Amniotic epithelial cell (primary cell): ENCODE measurements at places on chromosomes 7 and 10.

DNA sequence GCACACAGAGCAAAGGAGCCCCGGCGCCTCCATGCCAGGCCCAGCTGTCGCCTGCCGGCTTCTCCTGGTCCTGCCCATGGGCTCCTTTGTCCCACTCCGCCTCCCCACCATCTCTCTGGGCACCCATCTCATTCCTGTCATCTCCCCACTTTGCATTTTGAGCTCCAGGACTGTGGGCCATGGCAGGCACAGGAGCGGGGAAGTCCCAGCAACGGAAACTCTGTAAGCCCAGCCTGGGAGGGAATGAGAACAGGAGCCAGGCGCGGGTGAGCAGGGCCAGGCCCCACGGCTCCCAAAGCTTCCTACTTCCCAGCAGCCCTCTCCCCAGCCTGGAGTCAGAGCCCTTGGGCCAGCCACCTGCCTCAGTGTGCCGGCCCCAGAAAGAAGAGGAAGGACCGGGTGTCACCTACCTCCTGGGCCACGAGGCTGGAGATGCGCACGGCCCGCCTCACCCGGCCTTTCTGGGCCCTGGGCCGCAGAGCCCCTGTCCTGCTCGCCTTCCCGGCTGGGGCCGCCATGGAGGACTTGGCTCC lies 23.1 kb downstream of the KCNH2 start:
- DNase-seq: no peak

DNA sequence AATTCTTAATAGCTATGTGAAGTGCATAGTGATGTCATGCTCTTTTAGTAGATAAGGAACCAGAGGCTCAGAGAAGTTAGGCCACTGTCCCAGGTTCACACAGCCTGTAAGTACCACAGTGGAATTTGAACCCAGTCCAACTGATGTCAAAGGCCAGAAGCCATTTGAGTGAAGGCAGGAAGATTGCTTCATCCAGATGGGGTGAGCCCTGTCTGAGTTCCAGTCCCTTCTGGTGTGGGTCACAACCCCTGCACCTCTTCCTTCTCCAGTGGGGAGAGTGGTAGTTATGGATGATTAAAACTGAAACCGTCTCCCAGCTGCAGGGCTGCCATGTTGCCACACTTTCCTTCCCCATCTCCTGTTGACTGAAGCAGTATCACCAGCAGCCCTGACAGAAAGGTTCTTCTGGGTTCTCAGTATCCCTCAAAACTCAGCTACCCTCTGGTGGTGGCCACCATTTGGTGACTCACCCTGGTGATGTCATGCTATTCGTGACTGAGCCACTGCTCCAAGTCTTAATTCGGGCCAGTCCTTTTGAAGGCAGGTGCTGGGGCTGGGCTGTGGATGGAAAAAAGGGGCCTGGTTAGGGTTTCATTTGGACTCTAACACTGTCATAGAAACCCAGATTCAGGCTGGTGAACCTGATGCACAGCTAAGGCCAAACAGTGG lies 1.5 kb upstream of the C10orf95 start:
- peak; percentile 46 for DNase-seq

GRCh38 chr7:39951226-39952194 lies 1.5 kb downstream of the CDK13 start:
- DNase-seq: peak; percentile 28

DNA sequence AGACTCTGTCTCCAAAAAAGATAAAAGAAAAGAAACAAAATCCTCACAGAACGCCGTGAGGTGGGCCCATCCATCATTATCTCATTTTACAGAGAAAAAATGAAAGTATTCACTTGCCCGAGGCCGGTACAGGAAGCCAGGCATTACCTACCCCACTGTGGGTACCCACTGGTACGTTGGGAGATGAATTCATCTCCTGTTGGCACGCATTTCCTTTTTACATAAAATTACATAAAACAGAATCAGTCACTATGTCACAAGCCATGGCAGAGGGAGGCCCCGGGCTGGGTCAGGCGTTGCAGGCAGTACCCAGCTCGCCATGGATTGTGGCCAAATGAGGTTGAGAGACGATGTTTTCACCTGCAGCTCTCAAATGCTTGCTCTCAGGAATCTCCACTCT lies 38.6 kb upstream of the TNRC18 start:
- DNase-seq: no peak

DNA sequence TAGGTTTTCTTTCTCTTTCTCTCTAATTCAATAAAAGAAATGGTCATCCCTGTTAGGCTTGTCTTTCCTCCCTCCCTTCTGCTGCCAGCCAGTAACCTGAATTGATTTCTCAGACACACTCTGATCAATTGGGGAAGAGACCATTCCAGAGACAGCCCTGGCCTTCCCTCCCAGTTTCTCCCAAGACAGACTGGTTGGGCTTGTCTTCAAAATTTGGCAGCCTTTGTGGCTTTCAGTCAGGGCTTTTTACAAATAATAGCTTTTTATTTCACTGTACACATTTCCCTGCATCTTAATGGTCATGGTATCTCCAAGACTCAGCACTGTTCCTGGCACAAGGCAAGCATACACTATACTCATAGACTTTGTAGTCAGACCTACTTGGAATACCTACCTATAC lies 33.9 kb downstream of the BCAP29 start:
- DNase-seq: no peak

DNA sequence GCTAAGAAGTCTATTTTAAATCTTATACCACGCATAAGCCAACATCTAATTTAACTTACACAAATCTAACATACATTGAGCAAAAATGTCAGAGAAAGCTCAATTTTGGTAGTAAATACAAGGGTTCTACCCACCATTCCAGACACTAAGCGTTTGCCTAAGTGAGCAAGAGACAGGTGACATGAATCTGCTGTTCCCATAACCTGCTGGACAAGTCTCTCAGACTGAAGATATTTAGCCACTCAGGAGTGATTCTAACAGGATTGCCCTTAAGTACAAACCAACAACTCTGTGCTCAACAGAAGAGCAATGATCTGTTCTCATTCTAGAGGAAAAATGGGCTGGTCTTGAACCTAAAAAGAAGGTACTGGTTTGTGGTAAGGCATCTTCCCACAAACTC lies 18.8 kb downstream of the EZH2 start:
- no peak for DNase-seq

- DNase-seq: peak; percentile 98
Observed at GRCh38 chr7:137992550-137993394, 9.1 kb downstream of the CREB3L2 start.

DNA sequence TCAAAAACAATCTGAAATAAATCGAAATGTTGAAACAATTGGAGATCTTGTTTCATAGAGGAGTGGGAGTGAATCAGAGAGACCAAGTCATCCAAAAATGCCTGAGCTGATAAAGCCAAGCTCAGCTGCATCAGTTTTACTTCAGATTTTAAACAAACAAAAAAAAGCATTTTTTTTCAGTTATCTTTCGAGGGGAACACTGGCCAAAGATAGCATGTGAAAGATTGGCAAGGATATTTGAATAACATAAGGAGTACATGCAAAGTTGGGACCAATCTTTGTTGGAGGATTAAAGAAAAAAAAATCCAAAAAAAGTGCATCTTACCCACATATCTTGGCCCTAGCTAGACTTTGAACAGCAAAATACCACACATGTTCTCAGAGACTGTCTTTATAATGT lies 47.2 kb downstream of the RHOBTB1 start:
- peak; percentile 39 for DNase-seq

DNA sequence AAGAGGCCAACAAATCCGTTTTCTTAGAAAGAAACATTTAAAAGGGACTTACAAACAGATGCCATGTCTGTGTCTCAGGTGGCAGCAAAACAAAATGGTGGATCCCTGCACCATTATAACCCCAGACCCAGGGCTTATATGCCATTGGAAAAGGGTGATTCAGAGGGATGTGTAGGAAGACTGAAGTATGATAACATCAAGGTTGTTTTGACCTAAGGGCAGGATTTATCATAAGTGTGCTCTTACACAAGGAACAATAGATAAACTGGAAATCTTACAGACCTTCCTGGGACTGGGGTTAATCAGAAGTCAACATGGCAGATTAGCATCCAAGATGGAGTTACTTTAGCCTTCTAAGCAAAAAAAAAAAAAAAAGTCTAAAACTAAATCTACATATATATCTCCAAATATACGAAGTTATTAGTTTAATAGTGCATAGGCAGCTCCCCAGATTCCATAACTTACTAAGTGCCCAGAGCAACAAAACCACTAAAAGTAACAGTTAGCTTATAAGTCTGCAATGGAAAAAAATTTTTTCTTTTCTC lies 34.3 kb upstream of the WNT16 start:
- DNase-seq: no peak

- no peak for DNase-seq
Observed at GRCh38 chr10:60009710-60010383, 103.5 kb upstream of the CCDC6 start.

DNA sequence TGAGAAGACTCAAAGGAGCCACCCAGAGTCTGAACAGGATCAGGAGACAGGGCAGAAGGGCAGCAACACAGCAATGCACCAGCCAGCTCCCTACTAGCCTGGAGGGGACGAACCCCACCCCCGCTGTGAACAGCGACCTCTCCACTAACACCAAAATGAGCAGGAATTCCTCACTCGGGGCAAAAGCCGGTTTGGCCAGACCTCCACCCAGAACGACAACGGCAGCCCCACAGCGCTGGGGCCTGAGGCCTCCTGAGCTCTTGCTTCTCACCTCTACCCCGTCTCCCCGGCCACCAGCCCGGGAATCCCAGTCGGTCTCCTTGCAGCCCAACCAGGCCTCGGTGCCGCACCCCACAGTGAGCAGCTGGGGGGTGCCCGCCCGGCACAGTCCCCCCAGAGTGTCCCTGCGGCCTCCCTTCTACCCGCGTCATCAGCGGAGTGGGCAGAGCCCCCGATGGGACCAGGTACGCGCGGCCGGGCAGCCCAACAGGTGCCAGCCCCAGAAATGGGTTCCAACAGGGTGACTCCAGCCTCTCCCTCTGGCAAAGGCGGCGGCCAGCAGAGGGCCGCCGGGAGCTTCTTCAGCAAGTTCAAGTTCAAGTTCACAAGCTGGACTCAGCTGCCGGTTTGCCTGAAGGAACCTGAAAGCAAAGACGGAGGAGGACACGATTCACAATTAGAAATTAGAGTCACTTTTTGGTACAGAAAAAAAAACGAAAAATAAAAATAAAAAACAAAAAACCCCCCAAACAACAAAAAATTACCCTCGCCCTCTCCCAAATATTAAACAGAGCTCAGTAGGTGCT lies 129.0 kb downstream of the MARCHF5 start:
- DNase-seq: peak; percentile 47

- no peak for DNase-seq
Observed at GRCh38 chr7:7188091-7188490, 5.7 kb downstream of the C1GALT1 start.

- DNase-seq: no peak
Observed at GRCh38 chr10:59104186-59104585, 72.3 kb upstream of the PHYHIPL start.

GRCh38 chr7:20331910-20332813 lies 1.5 kb downstream of the ITGB8 start:
- no peak for DNase-seq

DNA sequence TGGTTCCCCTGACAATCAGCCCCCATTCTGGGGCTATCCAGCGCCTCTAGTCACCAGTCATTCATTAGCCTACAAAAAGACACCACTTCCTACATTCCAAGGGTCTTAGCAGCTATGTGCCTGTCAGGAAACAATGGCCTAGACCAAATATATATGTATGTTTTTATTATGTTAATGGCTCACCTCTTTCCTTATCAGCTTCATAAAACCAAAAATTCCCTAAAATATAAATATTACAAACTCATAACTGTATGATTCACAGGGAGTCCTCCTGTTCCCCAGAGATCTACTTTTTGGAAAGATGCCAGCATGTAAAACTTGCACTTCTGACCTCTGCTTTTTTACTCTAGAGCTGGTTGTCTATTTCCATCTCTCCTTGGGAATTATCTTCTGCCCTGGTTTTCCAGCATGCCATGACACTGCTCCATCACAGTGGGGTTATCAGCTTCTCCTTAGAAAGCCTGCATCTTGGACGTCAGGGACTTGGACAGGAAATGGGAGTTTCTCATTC lies 79.2 kb downstream of the ABCA13 start:
- DNase-seq: peak; percentile 95

- peak; percentile 62 for DNase-seq
Observed at GRCh38 chr10:75400771-75401568, 594 bp downstream of the ZNF503 start.

- DNase-seq: no peak
Observed at GRCh38 chr10:116723428-116724281, 18.7 kb downstream of the HSPA12A start.

DNA sequence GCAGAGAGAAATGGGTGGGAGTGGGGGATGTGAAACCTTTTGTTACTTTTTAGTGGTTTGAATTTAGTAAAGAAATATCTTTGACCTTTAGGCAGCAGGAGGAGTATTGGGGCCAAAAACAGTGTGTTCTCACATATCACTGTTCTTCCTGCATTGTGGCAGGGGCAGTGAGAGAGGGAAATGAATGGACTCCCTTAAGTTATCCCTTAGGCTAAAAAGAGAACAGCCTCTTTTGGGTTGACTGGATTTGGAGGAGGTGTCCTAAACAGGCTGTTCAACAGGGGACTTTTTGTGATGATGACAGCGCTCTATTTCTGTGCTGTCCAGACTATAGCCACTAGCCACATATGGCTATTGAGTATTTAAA lies 22.3 kb downstream of the ZNF775 start:
- no peak for DNase-seq

- no peak for DNase-seq
Observed at GRCh38 chr7:106520962-106521514, 139.9 kb downstream of the CCDC71L start.

- no peak for DNase-seq
Observed at GRCh38 chr7:70389531-70390151, 742.3 kb upstream of the GALNT17 start.

DNA sequence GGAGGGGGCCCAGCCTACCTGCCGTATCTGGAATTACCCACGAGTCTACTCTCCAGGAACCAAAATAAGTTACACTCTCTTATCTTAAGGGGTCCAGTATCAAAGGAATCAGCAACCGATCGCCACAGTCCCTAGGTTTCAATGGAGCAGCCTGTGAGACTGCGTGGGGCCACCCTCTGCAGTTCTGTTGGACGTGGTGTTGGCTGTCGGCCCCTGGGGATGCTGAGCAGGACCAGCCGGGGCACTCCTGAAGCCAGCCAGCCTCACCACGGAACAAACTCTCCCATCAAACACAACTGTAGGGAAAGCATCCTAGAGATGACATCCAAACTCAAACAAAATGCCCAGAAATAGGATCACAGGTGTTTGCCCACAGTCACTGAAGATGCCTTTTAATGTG lies 25.5 kb upstream of the ABLIM1 start:
- DNase-seq: no peak
